ENCODE measurements at places on chromosomes 5 and 9. TPM values are rescaled to one million over a fixed set of nuclear protein-coding genes. Genes with fewer than 3 reads are reported as not detected.

The FAM153A gene
- total RNA-seq = not detected

GRCh38 chr5:150078802-150079689 lies 7.3 kb downstream of the CSF1R start:
- peak; percentile 29 for DNase-seq

GRCh38 chr5:128020012-128020411 lies 63.6 kb upstream of the SLC12A2 start:
- DNase-seq = no peak

- no peak for DNase-seq
Observed at GRCh38 chr5:74232276-74232675, 408.3 kb downstream of the ENC1 start.

Measured in endodermal cell (in vitro differentiated cells).